ENCODE measurements at places on chromosomes 3 and 15. TPM values are rescaled to one million over a fixed set of nuclear protein-coding genes. Genes with fewer than 3 reads are reported as not detected.

DNA sequence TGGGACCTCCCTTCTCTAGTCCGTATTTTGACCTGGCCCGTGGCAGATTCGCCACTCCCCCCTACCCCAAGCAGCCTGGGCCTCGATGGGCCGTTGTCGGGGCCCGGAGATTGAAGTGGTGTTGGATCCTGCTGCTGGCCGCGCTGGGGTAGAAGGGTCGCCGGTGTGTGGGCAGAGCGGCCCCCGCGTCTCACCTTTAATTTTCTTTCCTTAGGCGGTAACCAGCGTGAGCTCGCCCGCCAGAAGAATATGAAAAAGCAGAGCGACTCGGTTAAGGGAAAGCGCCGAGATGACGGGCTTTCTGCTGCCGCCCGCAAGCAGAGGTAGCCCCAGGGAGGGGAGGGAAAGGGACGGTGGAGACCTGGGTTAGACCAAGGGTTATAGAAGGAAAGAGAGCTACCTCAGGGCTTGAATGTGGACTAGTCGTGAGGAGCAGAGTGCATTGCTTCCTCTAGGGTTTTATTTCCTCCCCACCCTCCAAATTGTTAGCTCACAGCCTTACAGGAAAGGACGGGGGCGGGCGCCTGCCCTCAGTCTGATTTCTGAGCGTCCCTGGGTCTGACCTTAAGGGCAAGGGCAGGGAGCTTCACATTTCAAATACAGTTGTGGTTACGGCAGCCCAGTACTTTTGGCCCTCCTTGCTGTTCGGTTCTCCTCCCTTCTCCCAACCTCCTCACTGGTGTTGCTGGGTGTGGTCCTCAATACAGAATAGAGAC lies 799 bp downstream of the SERF2 start:
- DNase-seq, result no peak
- H3K4me1 ChIP-seq, result peaks cover 6% of the 10 kb centered on the region
- peak overlapping the region; percentile 96 for H3K4me3 ChIP-seq
- no peaks in the 10 kb centered on the region for H3K36me3 ChIP-seq
- H3K27ac ChIP-seq, result peak overlapping the region; percentile 97
- H3K27me3 ChIP-seq, result no peaks in the 10 kb centered on the region

DNA sequence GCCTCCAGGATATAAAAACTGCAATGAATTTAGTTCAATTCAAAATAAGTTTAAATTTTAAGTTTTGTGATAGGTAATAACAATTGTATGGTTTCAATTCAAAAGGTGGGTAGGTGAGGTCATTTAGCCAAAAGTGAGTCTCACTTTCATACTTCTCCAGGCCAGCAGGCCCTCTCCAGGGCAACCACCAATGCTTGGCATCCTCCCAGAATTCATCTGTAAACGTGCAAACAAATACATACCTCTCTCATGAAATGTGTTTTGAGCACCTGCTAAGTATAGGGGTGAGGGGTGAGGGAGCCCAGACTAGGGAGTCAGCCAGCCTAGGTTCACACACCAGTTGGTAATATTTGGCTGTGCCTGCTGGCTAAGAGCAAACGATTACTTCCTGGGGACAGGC lies 22.0 kb upstream of the RBSN start:
- H3K36me3 ChIP-seq, result no peaks in the 10 kb centered on the region
- no peaks in the 10 kb centered on the region for H3K27me3 ChIP-seq
- no peak overlapping the region for H3K4me3 ChIP-seq
- H3K4me1 ChIP-seq, result no peaks in the 10 kb centered on the region
- no peak for DNase-seq

GRCh38 chr3:48990636-48991469 lies 812 bp downstream of the P4HTM start:
- peak overlapping the region; percentile 90 for H3K27ac ChIP-seq
- no peak for DNase-seq
- H3K27me3 ChIP-seq, result no peaks in the 10 kb centered on the region
- no peaks in the 10 kb centered on the region for H3K36me3 ChIP-seq

GRCh38 chr3:61687206-61687605 lies 125.8 kb downstream of the PTPRG start:
- no peak for DNase-seq
- H3K27ac ChIP-seq, result no peak overlapping the region
- no peaks in the 10 kb centered on the region for H3K36me3 ChIP-seq

DNA sequence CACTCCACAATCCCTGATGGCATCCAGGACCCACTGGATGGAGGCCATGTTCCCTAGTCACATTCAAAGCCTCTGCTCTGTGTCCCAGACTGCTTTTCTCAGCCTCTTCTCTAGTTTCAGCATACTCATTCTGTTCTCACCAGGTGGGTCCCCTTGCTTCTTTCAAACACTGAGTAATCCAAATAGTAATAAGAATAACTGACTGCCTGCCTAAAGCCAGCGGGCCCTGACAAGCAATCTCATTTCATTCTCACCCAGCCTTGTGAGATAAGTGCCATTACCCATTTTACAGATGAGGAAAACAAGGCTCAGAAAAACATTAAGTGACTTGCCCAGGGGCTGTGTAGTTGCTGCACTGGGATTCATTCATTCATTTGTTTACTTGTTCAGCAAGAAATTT lies 25.4 kb downstream of the MAPKAPK3 start:
- H3K4me1 ChIP-seq, result no peaks in the 10 kb centered on the region
- no peak overlapping the region for H3K4me3 ChIP-seq
- peaks cover 4% of the 10 kb centered on the region for H3K36me3 ChIP-seq
- H3K27me3 ChIP-seq, result no peaks in the 10 kb centered on the region

GRCh38 chr3:72938471-72939265 lies 50.8 kb downstream of the GXYLT2 start:
- peak overlapping the region; percentile 60 for H3K27ac ChIP-seq
- H3K4me1 ChIP-seq, result no peaks in the 10 kb centered on the region
- H3K36me3 ChIP-seq, result no peaks in the 10 kb centered on the region
- H3K27me3 ChIP-seq, result no peaks in the 10 kb centered on the region
- peak; percentile 36 for DNase-seq

- no peaks in the 10 kb centered on the region for H3K27me3 ChIP-seq
- no peak overlapping the region for H3K27ac ChIP-seq
- no peaks in the 10 kb centered on the region for H3K4me1 ChIP-seq
- no peak overlapping the region for H3K4me3 ChIP-seq
Observed at GRCh38 chr15:71224024-71224423, 108.8 kb downstream of the THSD4 start.

- no peaks in the 10 kb centered on the region for H3K4me1 ChIP-seq
- H3K27ac ChIP-seq, result no peak overlapping the region
- no peaks in the 10 kb centered on the region for H3K27me3 ChIP-seq
- no peak for DNase-seq
- no peaks in the 10 kb centered on the region for H3K36me3 ChIP-seq
Observed at GRCh38 chr3:31094048-31094447, 199.6 kb upstream of the GADL1 start.

DNA sequence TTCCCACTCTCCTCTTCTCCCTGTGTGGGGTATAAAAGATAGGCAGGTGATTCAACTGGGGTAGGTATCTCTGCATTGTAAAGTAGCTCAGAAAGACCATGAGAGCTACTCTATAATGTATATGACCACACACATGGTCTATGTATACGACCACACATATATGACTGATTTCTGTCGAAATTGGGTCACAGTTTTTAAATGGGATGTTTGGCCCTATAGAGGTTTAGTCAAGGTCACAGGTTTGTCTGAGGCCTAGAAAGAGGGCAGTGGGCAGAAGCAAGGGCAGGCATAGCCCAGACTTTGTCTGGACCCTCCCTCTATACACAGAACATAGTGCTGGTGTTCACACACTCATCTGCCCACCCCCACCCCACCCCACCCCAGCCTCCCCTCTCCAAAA lies 4.4 kb downstream of the LAMP3 start:
- no peak overlapping the region for H3K27ac ChIP-seq

GRCh38 chr15:88322461-88322860 lies 65.9 kb upstream of the NTRK3 start:
- H3K4me3 ChIP-seq, result no peak overlapping the region
- no peaks in the 10 kb centered on the region for H3K36me3 ChIP-seq
- no peaks in the 10 kb centered on the region for H3K4me1 ChIP-seq
- peaks cover 10% of the 10 kb centered on the region for H3K27me3 ChIP-seq
- no peak overlapping the region for H3K27ac ChIP-seq

GRCh38 chr15:57969355-57969754 lies 96.2 kb downstream of the ALDH1A2 start:
- no peaks in the 10 kb centered on the region for H3K4me1 ChIP-seq
- H3K27me3 ChIP-seq, result no peaks in the 10 kb centered on the region
- no peaks in the 10 kb centered on the region for H3K36me3 ChIP-seq
- DNase-seq, result no peak
- H3K27ac ChIP-seq, result no peak overlapping the region

DNA sequence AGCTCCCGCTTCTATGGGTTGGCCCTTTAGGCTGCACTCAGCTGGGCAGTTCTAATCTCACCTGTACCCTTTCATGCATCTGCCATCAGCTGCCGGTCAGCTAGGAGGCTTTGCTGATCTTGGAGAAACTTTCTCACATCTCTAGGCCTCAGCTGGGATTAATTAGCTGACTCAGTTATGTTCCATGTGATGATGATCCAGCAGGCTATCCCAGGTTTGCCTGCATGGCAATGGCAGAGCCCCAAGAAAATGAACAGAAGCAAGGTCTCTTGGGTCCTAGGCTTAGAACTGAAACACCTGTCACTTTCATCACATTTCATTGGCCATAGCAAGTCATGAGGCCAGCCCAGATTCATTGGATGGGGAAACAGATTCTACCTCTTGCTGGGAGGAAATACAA lies 304.6 kb upstream of the TBC1D5 start:
- DNase-seq, result no peak
- H3K27ac ChIP-seq, result no peak overlapping the region
- no peaks in the 10 kb centered on the region for H3K27me3 ChIP-seq
- no peak overlapping the region for H3K4me3 ChIP-seq
- no peaks in the 10 kb centered on the region for H3K36me3 ChIP-seq

DNA sequence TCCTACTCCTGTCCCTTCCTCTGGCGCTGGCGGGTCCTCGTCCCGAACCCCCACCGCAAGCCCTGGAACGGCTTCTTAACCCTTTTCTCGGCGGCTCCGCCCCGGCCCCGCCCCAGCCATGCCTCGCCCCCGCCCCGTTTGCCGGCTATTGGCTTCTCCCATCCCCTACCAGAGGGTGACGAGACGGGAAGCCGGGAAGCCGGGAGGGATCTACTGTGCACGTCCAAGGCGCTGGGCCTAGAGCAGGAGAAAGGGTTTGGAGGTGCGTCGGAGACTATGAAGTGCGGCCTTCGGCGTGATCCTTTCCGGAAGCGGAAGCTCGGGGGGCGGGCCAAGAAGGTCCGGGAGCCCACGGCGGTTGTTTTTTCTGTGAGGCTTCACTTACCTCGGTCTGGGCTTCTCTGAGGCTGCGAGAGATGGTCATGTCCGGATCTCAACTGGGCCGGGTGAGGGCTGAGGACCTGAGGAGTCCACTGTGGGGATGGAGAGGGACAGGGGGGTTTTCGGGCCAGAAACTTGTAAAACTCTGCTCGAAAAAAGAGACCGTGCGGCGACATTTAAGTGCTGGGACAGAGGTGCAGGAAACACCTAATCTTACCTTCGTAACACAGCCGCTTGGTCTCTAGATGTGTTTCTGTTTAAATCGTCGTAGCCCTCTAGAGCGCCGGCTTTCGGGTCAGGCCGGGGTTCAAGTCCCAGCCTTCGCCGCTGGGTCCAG lies 21.4 kb downstream of the ROPN1B start:
- DNase-seq, result peak; percentile 62
- H3K4me1 ChIP-seq, result no peaks in the 10 kb centered on the region
- no peaks in the 10 kb centered on the region for H3K27me3 ChIP-seq
- H3K27ac ChIP-seq, result peak overlapping the region; percentile 86
- H3K4me3 ChIP-seq, result peak overlapping the region; percentile 74

- no peak for DNase-seq
- H3K27me3 ChIP-seq, result no peaks in the 10 kb centered on the region
- no peak overlapping the region for H3K4me3 ChIP-seq
Observed at GRCh38 chr3:61369678-61370077, 118.4 kb upstream of the FHIT start.

Gene NR2F2
- 13.6 TPM for total RNA-seq

Gene LYSMD4
- 16.0 TPM for total RNA-seq

Gene CACNA2D2
- 0.80 TPM for total RNA-seq
